Stimulated activated CD8-positive, alpha-beta memory T cell treated with anti-CD3 and anti-CD28 coated beads, Interleukin-15, amount 100 ng/mL, for 48 hours (primary cell): ENCODE measurements at places on chromosomes 13 and 19.

- no peak for DNase-seq
Measured at GRCh38 chr19:58509731-58510083, 2.1 kb downstream of the SLC27A5 start.

- DNase-seq, result peak; percentile 23
Measured at GRCh38 chr19:45884682-45885555, 1.0 kb downstream of the IRF2BP1 start.

- no peak for DNase-seq
Measured at GRCh38 chr13:111667757-111668156, 347.3 kb downstream of the TEX29 start.

DNA sequence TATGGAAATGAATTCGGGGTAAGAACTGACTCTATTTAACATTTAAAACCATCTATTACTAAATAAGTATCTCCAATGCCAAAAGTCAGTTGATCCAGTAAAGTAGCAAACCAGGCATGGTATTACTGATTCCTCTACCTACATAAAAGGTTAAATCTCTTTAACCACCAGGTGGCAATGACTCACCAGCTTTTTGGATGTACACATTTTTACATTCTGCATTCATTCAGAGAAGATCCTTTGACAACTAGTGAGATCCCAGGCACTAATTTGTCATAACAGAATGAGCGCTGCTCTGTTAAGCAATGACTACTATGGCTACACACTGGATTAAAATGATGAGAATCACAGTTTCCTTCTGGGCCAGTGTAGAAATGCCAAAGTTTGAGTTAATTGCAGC lies 329.8 kb upstream of the GPC6 start:
- no peak for DNase-seq

DNA sequence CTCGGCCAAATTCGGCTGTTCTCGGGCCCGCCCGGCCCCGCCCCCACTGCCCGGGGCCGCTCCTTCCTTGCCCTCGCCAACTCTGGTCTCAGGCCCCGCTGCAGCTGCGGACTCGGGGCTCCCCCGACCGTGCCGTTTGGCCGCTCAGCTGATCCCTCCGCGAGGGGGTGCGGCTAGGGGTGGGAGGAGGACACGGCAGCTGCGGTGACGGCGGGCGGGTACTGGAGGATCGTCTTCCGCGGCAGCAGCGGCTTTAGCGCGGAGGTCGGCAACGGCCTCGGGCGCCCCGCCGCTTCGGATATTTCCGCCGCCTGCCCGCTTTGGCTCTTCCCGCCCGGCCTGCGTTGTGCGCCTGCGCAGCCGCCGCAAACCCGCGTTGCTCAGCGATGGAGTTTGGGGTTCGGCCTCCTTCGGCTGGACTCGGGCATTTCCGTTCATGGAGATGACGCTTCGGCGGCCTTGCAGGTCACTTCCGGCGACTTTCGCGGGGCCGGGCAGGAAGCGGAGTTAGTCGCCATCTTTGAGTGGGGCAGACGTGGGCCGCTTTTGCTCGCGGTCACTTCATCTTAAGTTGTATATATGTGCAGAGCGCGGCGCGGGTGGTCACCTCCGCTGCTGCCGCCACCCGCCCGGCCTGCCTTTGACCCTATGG lies 338 bp upstream of the UBE2M start:
- DNase-seq, result peak; percentile 99

GRCh38 chr13:44396701-44397580 lies 23.3 kb downstream of the SERP2 start:
- DNase-seq, result no peak

DNA sequence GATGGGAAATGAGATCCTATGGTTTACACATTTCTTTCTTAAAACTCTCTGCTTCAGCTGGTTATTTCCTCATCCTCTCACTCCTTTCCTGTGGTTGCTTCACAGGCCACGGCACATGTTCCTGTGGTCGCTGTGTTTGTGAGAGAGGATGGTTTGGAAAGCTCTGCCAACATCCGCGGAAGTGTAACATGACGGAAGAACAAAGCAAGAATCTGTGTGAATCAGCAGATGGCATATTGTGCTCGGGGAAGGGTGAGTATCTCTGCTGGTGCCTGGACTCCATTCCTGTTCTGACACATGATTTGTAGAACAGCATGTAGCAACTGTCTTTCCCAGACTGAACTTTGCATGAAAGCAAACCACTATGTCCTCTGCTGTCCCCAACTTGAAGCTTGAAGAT lies 254.2 kb downstream of the ITGBL1 start:
- peak; percentile 1 for DNase-seq

DNA sequence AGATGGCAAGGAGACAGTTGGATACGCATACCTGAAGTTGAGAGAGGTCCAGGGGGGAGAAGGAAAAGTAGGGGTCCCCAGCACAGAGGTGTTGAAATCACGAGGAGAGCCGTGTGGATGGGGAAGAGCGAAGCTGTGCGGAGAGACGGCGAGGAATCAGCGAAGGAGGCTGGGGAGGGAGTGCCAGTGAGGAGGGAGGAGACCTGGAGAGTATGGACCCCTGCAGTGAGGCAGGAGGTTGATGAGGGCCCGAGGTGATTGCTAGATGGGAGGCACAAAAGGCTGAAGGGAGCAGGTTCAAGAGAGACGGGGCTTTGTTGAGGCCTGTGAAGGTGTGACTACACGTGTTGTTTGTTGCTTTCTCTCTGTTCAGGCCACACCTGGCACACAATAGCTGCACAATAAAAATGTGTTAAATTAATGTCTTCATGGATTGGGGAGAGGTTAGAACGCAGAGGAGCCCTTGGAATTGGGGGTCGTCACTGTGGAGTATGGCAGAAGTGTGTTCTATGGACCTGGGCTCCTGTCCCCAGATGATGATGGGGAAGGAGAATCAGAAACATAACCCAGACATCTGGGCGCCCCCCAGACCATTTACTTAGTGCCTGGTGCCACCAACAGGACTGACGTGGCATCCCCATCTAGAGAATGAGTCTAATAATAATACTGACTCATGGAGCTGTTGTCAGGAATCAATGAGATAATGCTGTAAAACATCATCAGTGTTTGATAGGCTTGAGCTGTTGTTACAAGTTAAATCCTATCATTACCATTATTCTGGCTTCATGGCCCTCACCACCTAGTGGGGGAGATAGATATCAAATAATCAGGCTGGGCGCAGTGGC lies 137.5 kb downstream of the SIPA1L3 start:
- no peak for DNase-seq

DNA sequence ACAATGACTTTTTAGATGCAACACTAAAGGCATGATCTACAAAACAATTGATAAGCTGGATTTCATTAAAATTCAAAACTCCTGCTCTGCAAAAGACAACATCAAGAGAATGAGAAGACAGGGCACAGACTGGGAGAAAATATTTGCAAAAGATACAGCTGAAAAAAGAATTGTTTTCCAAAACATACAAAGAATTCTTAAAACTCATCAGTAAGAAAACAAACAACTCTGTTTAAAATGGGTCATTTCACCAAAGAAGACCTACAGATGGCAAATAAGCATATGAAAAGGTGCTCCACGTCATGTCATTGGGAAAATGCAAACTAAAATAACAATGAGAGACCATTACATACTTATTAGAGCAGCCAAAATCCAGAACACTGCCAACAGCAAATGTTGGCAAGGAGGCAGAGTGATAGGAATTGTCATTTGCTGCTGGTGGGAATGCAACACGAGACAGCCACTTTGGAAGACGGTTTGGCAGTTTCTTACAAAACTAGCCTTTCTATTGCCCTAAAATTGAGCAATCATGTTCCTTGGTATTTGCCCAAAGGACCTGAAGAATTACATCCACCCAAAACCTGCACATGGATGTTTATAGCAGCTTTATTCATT lies 39.2 kb downstream of the FLT1 start:
- DNase-seq, result no peak

GRCh38 chr13:54165581-54166215 lies 1137.1 kb downstream of the OLFM4 start:
- DNase-seq, result no peak

GRCh38 chr19:37218592-37218935 lies 550 bp downstream of the ZNF383 start:
- no peak for DNase-seq

- DNase-seq, result no peak
Measured at GRCh38 chr19:50425581-50425980, 6.8 kb downstream of the SPIB start.

DNA sequence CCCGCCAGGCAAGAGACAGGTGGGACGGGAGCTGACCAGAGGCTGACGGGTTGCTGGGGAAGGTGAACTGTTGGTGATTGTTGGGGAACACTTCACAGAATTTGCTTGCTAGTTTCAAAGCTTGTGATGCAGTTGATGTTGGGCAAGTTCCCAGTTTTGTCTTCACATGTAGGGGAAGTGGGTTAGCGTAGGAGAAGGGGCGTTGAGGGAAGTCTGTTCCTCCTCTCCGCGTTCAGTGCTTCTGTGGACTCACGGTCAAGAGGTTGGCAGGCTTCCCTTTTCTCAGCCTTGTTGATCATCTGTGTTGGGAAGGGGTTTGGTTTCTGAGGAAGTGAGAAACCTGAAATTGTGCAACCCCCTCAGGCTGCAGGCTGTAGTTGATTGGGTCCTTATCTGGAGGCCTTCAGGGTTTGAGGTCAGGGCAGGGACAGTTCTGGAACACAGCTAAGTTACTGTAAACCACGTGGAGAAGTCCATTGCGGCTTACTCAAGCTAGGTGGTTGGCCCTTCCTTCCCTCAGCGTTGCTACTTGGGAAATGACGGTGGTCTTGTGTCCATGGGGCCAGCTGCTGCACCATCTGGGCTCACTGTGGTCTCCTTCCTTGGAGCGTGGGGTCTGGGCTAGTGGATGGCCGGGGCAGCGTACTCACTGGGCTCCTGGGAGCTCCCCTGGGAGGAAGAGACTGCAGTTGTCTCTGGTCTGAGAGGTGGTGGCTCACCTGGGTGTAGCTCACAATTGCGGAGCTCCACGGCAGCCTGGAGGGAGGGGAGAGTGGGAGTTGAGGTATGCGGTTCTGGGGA lies 7.5 kb downstream of the RPS9 start:
- no peak for DNase-seq

DNA sequence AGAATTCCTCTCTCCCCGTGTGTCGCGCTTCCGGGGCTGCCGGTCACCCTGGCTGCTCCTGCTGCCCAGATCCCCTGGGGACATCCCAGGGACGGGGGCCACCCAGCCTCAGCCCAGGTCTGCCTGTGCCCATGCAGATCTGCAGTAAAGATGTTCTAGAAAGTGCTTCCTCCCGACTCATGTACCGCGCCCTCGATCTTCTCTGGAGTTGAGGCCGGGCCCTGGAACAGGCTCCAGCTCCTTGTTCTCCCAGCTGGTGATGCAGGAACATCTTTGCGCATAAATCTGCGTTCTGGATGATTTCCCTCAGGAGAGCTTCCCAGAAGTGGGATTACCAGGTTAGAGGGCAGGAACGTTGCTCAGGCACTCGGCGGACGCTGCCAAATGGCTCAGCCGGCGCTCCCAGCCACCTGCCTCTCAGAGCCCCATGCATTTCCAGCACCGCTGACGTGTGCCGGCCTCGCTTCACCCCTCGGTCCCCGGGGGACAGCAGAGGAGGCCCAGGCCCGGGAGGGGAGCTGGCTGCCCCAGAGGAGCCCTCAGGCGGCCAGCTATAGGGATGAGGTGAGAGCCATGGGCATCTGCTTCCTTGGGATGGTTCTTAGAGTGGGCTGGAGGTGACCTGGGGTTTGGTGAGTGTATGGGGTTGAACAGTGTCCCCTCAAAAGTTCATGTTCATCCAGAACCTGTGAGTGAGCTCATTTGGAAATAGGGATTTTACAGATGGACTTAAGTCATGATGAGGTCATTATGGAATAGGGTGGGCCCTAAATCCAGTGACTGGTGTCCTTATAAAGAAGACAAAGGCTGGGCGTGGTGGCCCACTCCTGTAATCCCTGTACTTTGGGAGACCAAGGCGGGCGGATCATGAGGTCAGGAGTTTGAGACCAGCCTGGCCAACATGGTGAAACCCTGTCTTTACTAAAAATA lies 42.6 kb downstream of the CRTC1 start:
- no peak for DNase-seq

DNA sequence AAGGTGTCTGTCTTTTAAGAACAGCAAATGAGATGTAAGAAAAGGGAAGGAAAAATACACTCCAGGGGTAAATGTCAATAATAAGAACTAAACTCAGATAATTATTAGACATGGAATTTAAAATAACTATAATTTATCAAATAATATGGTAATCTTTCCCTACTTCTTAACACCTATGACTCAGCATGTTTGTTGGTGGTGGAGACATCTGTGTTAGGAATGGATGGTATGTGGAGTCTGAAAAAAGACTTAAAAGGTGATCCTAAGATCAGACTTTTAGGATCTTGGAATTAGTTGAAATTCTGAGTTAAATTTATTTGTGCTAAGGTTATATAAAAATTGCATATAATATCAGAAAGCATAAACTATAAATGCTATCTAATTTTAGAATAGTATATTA lies 915.1 kb downstream of the SLITRK5 start:
- no peak for DNase-seq

DNA sequence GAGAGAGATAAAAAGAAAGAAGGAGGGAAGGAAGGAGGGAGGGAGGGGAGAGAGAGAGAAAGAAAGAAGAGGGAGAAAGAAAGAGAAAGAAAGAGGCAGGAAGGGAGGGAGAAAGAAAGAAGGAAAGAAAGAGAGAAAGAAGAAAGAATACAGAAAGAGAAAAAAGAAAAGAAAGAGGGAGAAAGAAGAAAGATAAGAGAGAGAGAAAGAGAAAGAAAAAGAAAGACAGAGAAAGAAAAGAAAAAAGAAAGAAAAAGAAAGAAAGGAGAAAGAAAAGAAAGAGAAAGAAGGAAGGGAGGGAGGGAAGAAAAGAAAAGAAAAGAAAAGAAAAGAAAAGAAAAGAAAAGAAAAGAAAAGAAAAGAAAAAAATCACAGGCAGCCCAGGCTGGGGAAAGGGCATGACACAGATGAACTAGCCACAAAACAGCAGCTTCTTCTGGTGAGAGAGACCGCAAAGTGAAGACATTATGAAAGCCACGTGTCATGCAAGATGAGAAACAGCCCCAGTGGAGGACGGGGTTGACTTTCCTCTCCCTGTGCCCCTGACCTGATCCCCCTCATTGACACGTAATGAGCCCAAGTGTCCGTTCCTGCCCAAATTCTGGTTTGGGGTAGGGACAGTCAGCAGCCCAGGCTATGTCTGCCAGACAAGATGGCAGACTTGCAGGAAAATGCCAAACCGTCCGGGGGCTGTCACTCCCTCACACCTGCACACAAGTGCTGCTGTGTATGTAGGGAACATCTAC lies 102.1 kb downstream of the INSR start:
- peak; percentile 34 for DNase-seq

DNA sequence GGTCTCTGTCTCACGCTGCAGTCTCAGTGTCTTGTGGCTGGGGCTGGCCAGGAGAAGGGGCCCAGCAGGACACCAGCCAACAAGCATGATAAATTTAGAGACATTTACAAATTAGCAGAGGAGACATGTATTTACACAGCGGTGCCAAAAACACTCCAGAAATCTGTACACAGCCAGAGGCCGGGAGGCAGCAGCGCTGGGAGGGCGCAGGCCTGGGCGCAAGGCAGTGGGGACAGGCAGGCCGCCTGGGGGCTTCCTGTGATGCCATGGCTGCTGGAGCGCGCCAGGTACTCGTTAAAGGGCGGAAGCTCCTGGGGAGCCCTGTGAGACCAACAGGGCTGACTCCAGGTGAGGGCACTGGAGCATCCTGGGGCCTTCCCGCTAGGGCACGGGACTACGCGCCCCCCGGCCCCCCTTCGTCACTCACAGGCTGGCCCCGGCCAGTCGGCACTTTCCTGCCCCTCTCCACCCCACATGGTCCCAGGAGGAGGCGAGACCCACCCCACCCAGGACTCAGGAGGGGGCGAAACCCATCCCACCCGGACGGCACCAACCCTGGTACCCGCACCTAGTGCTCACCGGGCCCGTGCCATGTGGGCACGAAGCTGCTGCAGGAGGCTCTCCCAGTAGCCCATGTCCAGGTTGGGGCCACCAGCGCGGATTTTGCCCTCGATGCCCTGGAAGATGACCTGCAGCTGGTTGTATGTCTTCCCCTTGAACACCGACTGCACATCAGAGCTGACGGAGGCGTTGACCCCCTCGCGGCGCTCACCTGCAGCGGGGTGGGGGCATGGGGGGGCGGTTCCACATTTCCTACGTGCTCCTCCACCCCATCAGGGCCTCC lies 7.4 kb upstream of the TBXA2R start:
- DNase-seq, result no peak
